RWPE1 (cell line): ENCODE measurements at places on chromosomes 11 and 22.

GRCh38 chr11:83115551-83115950, 41.4 kb upstream of the PCF11 start:
- DNase-seq, result no peak

- no peak for DNase-seq
Observed at GRCh38 chr11:57597916-57598830, 688 bp downstream of the SERPING1 start.

GRCh38 chr22:43627485-43628213, 184.5 kb downstream of the EFCAB6 start:
- no peak for DNase-seq

- no peak for DNase-seq
Observed at GRCh38 chr22:46030231-46030880, 53.4 kb upstream of the WNT7B start.

DNA sequence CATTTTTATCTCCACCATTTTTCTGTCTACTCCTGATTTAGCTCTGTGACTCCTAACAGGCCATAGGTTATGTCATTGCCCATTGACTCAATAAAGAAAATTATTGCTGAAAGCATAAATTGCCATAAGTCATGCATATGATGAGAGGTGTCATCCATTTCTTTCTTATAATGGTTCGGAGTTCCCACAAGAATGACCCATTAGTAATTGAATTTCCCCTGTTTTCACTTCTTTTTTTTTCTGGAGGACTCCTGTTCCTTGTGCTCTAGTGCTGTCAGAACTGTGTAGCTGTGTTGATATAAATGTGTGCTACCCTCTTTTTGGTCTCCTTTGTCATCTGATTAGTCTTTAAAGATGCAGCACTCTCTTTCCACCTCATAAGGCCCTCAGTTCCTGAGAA, 22.9 kb upstream of the CARD18 start:
- no peak for DNase-seq

- DNase-seq, result peak; percentile 59
Observed at GRCh38 chr11:92843455-92843854, 126.0 kb upstream of the MTNR1B start.

- no peak for DNase-seq
Observed at GRCh38 chr11:69126286-69126685, 29.4 kb upstream of the SMIM38 start.

GRCh38 chr11:57977709-57978108, 46.0 kb upstream of the OR9Q1 start:
- no peak for DNase-seq

DNA sequence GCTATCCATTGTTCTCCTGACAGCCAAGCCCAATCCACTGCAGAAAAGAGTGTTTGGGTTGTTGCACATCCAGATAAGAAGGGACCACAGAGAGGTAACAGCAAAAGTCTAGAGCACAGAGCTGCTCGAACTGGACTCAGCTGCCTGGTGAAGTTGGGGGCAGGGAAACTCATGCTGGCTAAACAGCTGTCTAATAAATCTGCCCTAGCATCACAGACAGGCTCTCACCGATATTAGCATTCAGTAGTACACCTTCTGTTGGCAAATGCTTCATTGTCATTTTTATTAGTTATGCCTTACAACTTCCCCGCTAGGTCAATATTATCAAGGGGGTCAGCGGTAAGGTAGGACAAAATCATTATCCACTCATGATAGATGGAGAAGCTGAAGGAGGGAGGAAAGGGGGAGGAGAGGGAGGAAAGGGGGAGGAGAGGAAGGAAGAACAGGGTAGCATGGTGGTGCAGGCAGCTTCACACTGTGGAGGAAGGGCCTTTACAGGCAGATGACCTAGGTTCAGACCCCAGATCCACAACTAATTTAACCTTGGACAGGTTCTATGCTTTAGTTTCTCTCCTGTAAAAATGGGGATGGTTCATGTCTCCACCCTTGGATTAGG, 102.7 kb downstream of the LARGE1 start:
- DNase-seq, result no peak

DNA sequence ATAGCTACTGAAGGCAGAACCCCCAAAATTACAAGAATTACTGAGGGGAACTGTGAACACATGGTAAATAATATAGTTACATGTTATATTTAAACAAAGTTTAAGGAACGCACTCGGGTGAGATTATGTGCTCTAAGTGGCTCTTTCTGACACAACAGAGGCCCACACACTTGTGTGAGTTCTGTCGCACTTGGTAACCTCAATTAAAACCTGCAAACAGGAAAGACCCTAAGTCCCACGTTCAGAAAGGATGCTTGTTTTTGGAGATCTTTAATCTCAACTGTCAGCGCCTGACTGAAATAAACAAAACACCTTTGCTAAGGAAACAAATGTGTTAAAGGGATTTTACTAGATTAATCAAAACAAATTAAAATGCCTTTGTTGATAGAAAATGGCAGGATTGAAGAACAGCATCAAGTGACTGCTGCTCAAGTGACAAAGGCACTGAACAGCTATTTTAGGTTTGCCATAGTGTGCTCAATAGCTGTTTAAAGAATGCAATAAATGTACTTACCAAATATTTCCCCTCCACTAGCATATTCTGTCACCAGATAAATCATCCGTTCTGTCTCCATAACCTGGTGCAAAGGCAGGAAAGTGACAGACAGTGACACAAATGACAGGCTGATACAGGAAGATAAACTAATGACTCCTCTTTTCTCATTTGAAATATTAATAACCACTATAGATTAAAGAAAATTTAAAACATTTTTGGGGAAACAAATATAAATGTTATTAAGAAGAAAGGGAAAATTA, 116.3 kb upstream of the APOA1 start:
- DNase-seq, result no peak

- no peak for DNase-seq
Observed at GRCh38 chr11:96869207-96869606, 479.4 kb downstream of the JRKL start.

DNA sequence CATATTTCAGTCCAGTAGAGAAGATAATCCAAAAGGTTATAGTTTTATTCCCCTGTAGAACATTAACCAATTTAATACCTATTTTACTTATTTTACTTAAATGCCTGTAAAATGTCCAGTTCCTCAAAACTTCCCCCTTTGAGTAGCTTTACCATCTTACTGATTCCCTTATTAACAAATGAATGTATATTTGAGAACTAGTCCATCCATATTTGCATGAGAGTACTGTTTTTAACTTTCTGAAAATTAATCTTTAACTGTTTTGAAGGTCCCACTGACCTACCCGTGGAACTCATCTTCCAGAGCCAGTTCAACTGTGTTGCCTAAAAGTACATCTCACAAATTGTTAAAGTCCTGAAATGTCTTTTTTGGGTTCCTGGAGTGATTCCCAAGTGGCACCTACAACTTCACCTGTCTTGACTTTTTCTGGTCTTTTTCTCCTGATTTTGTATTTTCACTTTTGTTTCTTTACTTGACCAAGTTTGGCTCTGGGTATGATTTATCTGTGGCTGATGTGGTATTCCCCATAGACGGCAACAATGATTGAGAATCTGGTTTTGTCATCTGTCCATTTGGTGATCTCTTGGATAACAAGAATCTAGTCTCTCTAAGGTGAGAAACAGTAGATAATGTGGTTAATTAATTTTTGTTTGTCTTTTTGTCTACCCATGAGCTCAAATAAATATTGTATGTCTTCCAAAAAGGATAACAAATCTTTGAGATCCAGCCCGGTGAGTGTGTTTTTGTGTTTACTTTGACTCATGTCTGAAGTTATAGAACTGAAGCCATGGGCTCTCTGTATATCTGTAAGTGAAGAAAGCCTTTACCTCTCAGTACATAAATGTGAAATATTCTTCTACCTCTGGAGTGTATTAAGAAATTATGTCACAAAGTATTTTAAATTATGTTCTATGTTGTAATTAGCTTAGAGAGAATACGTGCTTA, 174.2 kb downstream of the ETS1 start:
- DNase-seq, result no peak

GRCh38 chr11:72225411-72225951, 914 bp downstream of the INPPL1 start:
- DNase-seq, result no peak

- no peak for DNase-seq
Observed at GRCh38 chr22:50526834-50527801, 1.7 kb upstream of the SCO2 start.

GRCh38 chr11:130150790-130151189, 8.8 kb upstream of the ST14 start:
- DNase-seq, result no peak

- DNase-seq, result no peak
Observed at GRCh38 chr11:78295347-78295746, 106.6 kb downstream of the USP35 start.

- DNase-seq, result no peak
Observed at GRCh38 chr11:78074756-78075155, 4.9 kb downstream of the NDUFC2 start.

GRCh38 chr11:102266099-102266498, 51.2 kb upstream of the BIRC3 start:
- no peak for DNase-seq

GRCh38 chr22:19238900-19239299, 52.6 kb downstream of the CLTCL1 start:
- no peak for DNase-seq

DNA sequence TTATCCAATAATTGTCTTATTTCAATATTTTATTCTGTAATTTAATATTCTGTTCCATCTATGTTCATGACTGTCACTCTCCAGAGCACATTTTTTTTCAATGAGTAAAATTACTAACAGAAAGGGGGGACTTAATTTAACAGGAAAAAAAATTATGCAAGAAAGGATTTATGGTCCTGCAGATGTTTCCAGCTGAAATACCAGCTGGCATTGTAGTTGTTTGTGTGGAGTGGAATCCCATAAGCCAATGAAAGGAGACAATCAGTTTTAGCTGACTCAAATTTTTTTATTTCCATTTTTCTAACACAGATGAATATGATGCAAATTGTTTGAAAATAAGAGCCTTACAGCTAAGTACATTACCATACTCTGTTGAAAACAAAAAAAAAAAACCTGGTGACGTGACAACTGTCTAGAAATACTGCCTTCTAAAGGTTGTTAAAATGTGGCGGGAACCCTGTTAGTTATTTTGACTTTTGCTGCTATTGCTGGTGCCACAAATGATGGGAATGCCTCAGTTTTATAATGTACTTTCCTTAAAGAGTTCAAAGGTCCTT, 389.1 kb downstream of the ETS1 start:
- DNase-seq, result no peak

DNA sequence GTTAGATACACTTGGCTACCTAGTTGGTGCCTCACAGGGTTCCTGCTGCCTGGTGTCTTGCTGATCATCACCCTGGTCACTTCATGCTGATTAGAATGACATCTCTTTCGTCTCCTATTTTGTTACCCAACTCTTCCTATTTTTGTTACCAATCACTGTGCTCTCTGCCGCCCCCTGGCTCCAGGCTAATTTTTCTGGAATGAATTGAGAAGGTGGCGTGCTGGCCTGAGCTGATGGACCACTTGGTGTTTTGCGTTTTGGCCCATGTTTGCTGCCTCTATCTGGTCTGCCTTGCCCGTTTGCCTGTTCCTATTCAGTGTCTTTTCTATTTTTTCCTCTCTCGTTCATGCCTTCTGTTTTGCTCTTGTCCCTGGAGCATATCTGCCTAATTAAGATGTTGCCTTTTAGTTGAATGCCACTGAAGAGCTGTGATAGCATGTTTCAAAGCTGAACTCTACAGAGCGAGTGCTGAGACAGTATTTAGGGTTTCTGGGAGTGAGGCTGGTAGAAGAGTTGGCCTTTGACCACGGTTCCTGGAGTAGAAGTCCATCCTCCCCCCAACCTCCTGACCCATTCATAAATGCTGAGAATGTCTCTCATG, 5.9 kb upstream of the ATF4 start:
- DNase-seq, result no peak

DNA sequence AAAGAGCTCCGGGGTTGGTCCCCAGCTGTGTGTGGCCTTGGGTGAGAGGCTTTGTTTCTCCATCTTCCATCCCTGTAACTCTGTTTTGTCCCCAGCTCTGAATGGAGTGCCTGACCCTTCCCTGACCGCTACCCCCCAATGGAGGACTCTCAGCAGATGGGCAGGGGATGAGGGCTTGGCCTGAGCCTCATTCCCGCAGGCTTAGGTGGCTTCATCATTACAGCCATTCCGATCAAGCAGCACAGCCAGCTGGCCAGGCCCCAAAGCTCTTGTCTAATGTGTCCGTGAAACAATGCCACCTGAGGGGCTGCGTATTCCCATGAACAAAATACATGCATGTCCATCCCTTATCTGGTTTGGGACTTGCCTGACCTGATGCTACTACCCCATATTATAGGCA, 3.9 kb upstream of the CDC42EP2 start:
- no peak for DNase-seq

GRCh38 chr11:33719587-33719986, 16.6 kb downstream of the CD59 start:
- DNase-seq, result no peak

GRCh38 chr11:18352581-18352980, 30.2 kb downstream of the GTF2H1 start:
- DNase-seq, result peak; percentile 35

GRCh38 chr11:111602865-111603610, 789 bp downstream of the SIK2 start:
- peak; percentile 26 for DNase-seq
